ENCODE measurements at places on chromosomes 6 and 20.

- DNase-seq, result peak; percentile 48
Measured at GRCh38 chr6:109690373-109690736, 647 bp downstream of the AK9 start.

DNA sequence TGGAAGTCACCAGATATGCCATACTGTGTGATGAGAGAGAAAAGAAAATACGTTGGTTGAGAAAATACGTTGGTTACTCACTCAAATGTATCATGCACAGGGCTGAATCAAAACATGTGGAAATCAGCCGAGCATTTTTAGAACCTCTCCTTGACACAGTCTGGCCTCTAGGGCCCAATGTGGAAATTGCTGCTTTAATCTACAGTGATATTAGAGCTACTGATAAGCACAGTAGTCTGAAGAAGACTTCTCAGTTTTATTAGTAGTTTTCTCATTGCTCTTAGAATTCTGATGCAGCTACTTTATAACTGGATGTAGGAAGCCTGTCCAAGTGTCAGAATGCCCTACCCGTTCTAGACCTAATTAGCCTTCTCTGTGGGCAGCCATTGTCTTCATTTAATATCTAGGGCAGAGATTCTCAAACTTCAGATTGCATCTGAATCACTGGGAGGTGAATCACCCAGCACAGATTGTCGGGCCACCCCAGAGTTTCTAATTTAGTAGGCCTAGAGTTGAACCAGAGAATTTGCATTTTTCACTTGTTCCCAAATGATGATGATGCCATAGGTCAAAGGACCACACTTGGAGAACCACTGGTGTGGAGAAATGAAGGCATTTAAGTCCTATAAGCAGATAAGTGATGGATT, 229.1 kb downstream of the PLCB1 start:
- peak; percentile 35 for DNase-seq

GRCh38 chr6:157984686-157985225, 3.1 kb downstream of the SYNJ2 start:
- DNase-seq, result no peak

GRCh38 chr6:10312445-10312844, 102.4 kb downstream of the TFAP2A start:
- no peak for DNase-seq

DNA sequence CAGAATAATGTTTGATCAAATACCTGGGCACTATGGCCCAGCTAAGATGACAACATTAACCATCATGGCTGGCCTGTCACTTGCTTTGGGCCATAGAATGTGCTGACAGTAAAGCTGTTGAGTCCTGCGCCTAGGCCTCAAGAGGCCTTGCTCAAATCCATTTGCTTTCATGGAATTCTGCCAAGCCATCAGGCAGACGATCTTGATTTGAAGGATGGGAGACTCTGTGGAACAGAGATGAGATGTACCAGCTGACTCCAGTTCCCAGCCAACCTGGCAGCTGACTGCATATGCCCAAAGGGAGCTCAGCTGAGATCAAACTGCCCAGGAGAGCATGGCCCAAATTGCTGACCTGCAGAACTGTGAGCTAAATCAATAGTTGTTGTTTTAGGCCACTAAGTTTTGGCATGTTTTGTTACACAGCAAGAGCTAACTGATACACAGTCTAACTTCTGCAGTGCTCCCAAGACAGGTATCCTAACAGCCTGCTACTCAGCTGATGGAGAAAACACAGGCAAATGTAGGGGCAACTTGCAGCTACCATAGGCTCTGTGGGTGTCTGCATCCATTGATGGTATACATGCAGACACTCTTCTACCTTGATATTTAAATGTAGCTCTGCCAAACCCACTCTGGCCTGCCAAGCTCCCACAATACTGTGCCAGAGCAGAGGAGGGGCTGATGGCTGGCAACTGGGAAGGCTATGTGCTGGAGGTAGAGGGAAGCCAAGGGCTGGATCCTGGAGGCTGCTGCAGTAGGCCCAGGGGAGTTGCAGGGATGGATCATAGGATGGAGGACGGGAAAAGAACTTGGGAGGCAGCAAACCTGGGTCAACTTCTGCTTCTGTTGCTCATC, 55.2 kb upstream of the RNF24 start:
- DNase-seq, result no peak

DNA sequence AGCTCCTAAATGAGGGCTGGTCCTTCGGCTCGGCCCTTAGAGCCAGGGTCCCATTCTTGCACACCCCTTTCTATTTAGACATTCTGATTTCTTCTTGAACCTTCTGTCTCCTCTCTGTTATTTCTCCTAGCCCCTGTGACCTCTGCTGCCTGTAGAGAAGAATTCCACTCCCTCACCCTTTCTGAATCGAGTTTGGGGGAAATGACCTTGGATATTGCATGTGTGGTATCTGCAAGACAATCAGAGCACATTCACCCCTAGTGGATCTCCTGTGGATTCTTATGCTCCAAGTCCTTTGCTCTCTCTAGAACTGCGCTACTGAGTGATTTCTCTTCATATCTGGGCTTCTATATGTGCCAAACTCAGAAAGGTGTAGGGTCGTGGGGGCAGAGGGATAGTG, 55.0 kb downstream of the SLC35D3 start:
- DNase-seq, result no peak

GRCh38 chr6:41655646-41656001, 17.4 kb downstream of the MDFI start:
- no peak for DNase-seq

DNA sequence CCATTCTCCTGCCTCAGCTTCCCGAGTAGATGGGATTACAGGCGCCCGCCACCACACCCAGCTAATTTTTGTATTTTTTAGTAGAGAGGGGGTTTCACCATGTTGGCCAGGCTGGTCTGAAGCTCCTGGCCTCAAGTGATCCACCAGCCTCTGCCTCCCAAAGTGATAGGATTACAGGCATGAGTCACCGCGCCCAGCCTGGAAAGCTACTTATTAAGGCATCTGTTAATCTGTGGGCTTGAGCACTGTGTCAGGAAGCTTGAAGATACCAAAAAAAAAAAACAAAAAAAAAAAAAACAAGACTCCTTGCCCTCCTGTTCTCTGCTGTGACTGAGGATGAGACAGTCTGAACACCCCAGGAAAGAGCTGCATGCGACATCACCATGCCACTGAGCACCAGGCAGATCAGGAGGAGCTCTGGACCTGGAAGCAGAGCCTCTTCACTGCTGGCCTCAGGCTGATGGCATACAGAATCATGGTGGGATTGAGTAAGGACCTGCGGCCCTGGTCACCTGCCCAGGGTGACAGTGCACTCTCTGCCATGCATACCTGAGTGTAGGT, 166.5 kb upstream of the SNX9 start:
- DNase-seq, result no peak

DNA sequence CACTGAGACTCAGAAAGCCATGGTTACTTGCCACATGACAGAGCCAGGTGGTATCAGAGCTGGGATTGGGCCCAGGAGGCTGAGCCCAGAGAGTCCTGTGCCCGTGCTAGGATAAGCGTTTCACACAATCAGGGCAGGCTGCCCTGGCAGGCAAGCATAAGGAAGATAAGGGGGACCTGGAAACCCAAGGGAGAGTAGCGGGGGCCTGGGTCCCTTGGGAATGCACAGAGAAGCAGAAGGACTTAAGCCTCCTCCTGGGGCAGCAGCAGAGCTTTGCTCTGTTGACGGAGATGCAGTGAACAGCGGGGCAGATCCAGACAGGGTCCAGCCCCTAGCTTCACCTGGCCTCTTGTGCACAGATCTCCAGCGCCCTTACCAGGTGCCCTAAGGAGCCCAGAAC, 8.7 kb downstream of the TRIB3 start:
- DNase-seq, result no peak

DNA sequence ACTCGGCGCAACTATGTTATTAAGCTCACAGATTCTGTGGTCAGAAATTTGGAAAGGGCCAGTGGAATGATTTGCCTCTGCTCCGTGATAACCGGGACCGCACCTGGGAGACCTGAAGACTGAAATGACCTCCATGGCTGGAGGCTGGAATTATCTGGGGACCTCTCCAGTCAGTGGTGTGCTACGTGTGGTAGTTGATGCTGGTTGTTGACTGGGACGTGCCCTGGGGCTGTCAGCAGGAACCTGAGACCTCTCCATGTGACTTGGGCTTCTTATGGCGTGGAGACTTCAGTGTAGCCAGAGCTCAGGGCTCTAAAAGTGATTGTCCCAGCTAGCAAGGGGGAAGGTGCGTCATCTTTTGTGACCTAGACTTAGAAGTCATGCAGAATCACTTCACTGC, 50.3 kb downstream of the CHMP4B start:
- no peak for DNase-seq

- DNase-seq, result no peak
Measured at GRCh38 chr6:47380251-47380650, 70.5 kb upstream of the TNFRSF21 start.

DNA sequence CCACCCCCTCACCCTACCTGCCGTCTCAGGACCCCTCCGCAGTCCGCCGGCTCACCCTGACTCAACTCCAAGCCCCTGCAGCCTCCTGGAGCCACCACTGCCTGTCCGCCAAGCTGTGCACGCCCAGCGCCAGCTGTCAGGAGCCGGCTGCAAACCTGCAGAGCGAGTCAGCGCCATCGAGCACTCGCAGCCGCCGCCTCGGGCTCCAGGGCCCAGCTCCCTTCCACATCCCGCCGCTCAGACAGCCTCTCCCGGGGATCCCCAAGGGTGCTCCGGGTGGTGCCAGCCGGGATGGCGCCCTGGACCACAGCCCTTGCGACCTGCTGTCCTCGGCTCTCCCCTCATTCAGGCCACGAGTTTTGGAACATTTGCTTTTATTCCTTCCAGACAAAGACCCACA, 4.3 kb downstream of the TNNC2 start:
- DNase-seq, result peak; percentile 22

GRCh38 chr20:51127713-51128112, 104.8 kb upstream of the KCNG1 start:
- no peak for DNase-seq

DNA sequence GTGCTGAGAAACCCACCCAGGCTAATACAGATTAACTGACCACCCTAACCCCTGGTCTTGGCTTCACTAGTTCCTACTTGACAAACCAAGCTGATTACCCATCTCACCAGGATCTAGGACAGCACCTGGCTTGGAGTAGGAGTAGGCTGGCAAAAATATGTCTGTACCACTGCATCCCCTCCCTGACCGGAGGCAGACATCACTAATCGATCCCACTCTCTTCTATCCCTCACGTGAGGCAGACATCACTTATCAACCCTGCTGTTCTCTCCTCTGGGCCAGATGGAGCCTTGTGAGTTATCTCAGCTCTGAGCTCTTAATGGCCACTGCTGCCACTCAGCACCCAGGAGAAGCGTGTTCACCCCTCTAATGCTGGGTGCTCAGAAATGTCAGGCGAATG, 324.3 kb downstream of the CDH4 start:
- DNase-seq, result no peak

- DNase-seq, result peak; percentile 47
Measured at GRCh38 chr6:26175428-26176181, 88.4 kb downstream of the HFE start.

GRCh38 chr6:126919947-126920346, 198.5 kb upstream of the RSPO3 start:
- no peak for DNase-seq

DNA sequence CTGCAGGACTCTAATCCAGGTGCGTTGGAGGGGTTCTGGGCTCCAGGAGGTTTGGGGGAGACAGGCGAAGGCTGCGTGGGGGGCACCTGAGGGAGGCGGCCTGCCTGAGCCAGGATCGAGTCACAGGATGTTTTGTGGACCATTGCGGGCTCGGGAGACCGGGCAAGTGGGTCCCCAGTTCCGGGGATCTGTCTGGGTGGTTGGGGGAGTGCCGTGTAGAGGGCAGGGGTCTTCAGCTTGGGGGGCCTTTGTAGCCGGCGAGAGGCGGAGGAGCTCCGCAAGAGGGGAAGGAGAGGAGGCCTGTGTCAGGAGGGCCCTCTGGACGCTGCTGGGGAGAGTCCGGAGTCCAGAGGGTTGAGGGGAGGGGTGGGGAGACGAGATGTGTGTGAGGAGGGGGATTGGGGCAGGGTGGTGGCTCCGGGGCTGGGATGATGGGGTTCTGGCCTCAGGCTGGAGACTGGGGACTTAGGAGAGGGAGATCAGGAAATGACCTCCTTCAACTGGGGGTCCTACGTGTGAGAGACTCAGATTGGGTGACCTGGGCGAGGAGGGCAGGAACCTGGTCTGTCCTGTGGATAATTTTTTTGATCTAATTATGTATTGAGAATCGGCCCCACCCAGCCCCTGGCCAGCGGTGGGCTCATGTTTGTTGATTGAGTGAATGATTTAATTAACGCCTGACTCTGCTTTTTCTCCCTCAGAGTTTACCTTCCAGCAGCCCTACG, 505 bp downstream of the SNAI1 start:
- DNase-seq, result peak; percentile 53

GRCh38 chr6:131129689-131130553, 5.3 kb upstream of the AKAP7 start:
- no peak for DNase-seq

- no peak for DNase-seq
Measured at GRCh38 chr6:140079328-140079727, 704.9 kb upstream of the CITED2 start.

GRCh38 chr20:50583442-50584150, 73.4 kb downstream of the PTPN1 start:
- DNase-seq, result no peak

GRCh38 chr6:44630125-44631028, 242.9 kb downstream of the CDC5L start:
- peak; percentile 70 for DNase-seq

- DNase-seq, result no peak
Measured at GRCh38 chr20:58705208-58705926, 12.8 kb downstream of the NPEPL1 start.

- DNase-seq, result no peak
Measured at GRCh38 chr20:41177636-41178035, 40.3 kb downstream of the PLCG1 start.

- DNase-seq, result no peak
Measured at GRCh38 chr20:42274986-42275385, 656.8 kb upstream of the CHD6 start.

DNA sequence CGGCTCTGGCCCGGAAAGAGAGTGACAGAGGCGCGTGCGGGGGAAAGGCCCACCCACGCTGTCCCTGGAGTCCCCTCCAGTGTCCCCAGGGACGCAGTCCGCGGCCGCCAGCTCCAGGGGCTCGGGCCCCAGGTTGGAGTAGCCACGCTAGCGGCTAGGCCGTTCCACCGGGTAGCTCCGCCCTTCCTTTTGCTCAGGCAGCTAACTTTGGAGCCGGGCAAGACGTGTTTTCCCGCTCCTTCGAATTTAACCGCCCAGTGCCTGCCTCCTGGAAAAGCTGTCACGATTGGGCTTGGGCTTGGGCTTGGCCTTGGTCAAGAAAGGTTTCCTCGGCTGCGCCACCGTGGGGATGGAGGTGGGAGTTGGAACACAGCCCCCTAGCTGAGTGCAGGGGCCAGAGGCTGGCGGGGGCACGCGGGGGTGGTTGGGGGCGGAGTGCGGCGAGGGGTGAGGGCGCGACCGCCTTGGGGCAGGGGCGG, 4.7 kb downstream of the LINC00237 start:
- peak; percentile 69 for DNase-seq

DNA sequence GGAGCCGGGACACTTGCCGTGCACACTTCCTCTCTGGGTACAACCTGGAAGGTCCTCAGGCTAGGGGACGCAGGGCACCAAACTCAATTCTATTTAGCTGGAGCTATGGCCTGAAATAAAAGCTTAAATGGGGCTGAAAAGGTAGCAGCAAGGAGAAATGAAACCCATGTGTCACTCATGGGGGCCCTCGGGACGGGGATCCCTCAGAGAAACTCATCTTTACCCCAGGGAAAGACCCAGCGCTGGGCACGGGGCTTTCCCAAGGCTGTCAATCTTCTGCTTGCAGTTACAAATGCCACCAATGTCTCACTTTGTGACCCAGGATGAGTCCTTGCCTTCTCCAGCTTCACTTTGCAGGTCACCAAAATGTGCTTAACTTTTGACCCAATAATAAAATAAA, 16.5 kb downstream of the SNAI1 start:
- no peak for DNase-seq
